ENCODE measurements at places on chromosomes 4 and X.

DNA sequence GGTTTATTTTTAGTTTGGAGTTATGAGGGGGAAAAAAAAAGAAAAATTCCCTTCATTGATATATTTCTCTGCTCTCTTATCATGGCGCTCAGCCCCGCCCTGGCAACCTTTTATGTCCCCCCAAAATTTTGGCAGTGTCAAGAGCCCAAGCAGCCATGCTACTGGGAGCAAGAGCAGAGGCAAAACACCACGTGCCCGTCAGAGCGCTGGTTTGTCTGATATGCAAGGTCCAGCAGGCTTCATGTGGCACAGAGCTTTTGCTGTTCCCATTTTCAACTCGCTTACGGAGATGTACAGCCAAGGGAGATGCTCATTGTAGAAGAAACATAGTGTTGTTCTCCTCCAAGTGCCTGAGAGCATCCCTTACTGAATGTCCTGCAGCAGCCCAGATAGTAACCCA, 27.3 kb downstream of the SLITRK2 start:
- DNase-seq, result no peak

DNA sequence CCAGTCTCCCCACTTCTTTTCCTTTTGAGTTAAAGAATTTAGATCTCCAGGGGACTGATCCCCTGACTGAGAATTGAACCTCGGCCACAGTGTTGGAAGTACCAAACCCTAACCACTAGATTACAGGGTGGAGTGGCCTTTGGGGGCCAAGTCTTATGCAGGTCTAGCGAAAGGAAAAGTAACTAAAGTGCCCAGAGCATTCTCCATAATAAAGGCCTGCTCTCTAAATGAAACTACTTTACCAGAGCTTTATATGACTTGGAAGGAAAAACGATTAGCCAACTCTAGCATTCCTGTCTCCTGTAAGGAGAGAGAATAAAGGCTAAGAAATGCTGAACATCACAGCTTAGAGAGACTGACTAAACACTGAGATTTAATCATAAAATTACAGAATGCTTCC, 788.0 kb downstream of the C4orf33 start:
- no peak for DNase-seq

- no peak for DNase-seq
Observed at GRCh38 chr4:138978028-138978585, 37.5 kb upstream of the NOCT start.

DNA sequence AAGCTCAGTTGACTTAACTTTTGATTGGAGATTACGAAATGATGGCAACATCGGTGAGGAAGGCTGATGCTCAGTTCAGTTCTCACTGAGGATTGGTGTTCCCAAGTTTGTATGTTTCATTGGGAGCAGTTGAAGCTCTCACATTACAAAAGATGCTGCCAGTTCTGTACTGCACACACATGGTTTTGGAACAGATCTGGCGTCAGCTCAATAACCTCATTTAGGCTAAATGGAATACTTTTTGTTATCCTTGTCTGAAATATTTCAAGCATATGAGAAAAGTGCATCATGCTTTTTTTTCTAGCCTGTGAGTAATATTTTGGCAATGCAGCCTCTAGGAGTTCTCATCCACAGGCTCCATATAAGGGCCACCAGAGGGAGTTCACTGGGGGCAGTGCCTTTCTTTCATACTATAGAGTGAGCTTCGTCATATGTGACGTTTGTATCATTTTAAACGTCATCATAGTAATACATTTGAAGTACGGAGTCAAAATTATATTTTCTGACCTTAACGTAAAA, 4.1 kb downstream of the ENPEP start:
- no peak for DNase-seq

DNA sequence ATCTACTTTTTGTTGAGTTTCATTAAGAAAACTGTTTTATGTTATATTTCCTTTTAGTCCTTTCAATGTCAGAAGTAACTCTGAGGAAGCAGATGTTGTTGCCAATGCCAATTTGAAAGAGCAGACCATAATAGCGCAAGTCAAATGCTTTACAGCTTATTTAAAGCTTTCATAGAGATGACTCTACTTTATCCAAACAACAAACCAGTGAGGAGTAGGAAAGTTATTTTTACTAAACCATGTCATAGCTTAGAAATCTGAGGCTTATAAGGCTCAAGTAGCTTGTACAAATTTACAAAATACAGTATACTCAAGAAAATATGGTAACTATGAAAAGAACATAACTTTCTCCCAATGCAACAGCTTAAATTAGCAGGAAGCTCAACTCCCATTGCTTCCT, 40.1 kb upstream of the SPOCK3 start:
- DNase-seq, result no peak

DNA sequence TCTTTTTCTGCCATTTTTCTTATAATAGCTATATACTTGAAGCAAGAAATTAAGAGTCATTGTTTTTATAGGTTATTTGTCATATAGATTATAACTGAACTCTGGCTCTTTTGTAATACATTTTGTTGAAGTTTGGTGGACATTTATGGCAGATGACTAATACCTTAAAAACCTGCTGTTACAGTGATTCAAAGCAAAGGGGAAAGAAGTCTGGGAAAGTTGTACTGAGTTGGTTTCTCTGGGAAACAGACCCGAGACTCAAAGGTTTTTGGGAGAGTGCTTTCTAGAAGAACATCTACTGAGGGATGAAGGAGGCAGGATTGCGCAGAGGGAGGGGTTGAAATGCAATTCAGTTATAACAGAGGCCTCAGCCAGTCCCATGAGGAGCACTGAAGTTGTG, 35.9 kb downstream of the NAP1L5 start:
- DNase-seq, result no peak

GRCh38 chr4:104967034-104967401, 179.7 kb upstream of the TET2 start:
- no peak for DNase-seq

- no peak for DNase-seq
Observed at GRCh38 chr4:53012738-53013137, 150.6 kb downstream of the RASL11B start.

- no peak for DNase-seq
Observed at GRCh38 chrX:111543212-111543741, 31.8 kb downstream of the SERTM2 start.

GRCh38 chr4:167903291-167903721, 189.0 kb upstream of the ANXA10 start:
- no peak for DNase-seq

DNA sequence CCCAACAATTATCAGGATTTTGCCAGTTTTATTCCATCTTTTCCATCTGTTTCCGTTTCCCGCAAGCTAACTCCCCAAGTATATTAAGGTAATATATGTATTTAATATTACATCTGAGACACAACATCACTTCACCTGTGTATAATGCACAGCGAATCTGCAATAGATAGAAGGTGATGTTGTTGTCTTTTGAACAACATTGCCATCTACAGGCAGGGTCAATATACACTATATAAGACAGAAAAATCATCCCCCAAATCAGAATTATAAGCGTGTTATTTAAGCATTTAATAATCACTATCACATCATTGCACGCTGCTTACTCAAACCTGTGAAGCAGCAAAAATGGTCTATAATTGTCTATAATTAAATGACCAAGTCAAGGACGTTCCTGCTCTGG, 1115.5 kb downstream of the NLGN4X start:
- no peak for DNase-seq

- DNase-seq, result no peak
Observed at GRCh38 chr4:170011921-170012628, 14.1 kb downstream of the MFAP3L start.

GRCh38 chrX:39201305-39201990, 400.2 kb downstream of the MID1IP1 start:
- no peak for DNase-seq

- no peak for DNase-seq
Observed at GRCh38 chr4:66636349-66636748, 909.0 kb downstream of the CENPC start.

DNA sequence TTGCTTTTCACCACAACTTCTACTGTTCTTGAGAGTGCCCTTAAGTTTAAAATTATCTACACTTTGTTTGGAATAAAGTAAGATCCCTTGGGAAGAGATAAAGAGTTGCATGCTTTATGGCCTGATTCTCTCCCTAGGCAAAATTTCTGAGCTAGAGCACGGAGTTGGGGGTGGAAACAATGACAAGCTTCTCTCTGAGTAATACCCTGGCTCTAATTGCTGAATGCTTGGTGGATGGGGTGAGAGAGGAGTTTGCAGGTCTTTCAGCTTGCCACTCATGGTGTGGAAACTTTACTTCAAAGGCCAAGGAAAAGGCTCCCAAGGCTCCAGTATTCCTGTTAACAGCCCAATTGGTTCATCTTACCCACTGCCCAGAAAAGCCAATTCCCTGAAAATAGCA, 26.1 kb upstream of the PRDM8 start:
- no peak for DNase-seq

- DNase-seq, result peak; percentile 31
Observed at GRCh38 chr4:113952452-113953029, 26.9 kb downstream of the ARSJ start.

DNA sequence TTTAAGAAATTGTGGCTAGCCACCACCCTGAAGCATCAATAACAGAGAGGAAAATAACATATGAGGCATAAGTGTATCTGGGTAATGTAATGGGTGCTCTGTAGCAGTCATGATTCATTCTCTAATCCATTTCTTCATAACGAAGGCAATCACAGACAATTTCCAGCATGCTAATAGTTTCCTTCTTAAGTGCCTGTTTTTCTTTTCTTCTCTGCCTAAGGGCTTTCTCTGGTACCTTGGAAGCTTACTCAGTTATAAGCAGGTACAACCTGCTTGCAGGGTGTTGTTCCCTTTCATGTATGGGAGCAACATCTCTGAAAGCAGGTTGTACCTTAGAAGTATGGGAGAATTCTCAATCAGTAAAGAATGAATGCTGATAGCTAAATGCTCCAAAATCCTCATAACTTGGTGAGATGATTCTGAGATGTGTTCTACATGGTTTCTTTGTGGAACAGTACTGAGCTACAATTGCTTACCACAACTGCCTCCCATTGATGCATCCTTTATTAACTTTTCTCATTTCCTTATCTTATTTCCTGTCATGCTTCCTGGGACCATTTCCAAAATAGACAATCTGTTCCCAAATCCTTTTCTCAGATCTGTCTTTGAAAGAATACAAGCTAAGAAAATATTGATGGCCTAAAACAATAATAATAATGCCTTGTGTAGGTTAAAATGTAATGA, 247.6 kb downstream of the PAPSS1 start:
- no peak for DNase-seq

- no peak for DNase-seq
Observed at GRCh38 chr4:2269206-2269531, 7.3 kb upstream of the MXD4 start.

- DNase-seq, result no peak
Observed at GRCh38 chr4:169439244-169439643, 168.5 kb upstream of the SH3RF1 start.

GRCh38 chr4:183848805-183849204, 56.3 kb upstream of the STOX2 start:
- DNase-seq, result no peak

- no peak for DNase-seq
Observed at GRCh38 chr4:179165862-179166261, 1723.6 kb upstream of the AGA start.

DNA sequence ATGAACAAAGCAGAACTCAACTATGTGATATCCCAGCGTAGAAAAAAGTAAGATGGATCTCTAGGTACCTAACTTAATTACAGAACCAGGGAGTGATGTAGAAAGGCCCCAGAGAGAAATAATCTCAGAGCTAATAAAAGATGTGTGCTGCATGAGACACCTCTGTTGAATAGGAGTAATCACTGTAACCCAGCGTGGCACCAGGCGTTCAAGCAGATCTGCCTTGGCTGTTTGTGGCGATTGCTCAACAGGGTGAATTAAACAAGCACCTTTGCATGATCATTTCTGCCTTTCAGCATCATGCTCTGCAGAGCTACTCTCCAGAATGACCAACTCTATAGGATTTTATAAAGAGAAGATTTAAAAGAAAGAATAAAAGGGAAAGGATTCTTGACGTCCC, 81.7 kb upstream of the KCNIP4 start:
- no peak for DNase-seq

DNA sequence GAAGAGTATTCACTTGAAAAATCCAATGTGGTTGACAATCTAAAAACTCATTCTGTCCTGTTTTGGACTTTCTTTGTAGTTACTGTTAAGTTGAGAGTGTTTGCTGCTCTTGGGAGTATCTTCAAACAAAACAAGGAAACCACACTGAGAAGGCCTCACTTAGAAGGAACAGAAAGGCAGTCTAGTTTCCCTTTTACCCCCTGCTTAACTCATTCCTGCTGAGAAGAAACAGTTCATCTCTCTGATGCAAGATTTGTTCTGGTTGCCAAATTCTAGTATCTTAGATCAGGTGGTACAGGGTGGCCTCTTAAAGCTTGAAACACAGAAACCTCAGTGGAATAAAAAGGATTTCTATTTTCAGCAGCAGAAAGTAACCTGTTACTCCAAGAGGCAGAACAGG, 41.4 kb downstream of the GUCY2F start:
- DNase-seq, result no peak

DNA sequence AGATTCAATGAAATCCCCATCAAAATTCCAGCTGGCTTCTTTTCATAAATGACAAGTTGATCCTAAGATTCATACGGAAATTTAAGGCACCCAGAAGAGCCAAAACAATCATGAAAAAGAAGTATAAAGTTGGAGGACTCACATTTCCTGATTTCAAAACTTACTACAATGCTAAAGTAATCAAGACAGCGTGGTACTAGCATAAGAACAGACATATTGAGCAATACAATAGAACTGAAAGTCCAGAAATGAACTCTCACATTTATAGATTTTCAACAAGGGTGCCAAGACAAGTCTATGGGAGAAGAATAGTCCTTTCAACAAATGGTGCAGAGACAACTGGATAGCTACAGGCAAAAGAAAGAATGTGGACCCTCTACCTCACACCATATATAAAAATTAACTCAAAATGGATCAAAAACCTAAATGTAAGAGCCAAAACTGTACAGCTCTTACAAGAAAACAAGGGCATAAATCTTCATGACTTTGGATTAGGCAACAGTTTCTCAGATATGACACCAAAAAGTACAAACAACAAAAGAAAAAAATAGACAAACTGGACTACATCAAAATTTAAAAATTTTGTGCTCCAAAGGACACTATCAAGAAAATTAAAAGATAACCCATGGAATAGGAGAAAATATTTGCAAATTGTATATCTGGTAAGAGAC, 28.5 kb downstream of the SASH3 start:
- no peak for DNase-seq

- DNase-seq, result no peak
Observed at GRCh38 chr4:154985673-154986072, 204.6 kb downstream of the RBM46 start.

GRCh38 chr4:153028535-153028934, 92.4 kb downstream of the FHDC1 start:
- no peak for DNase-seq

All from CD4-positive, alpha-beta T cell treated with Interleukin-15 for 4 hours (primary cell).